Tongue (tissue), 3 donors: ENCODE measurements at places on chromosomes 11 and 22.
A peak's percentile ranks its signal among the peaks of the same experiment; 100 is the strongest.

DNA sequence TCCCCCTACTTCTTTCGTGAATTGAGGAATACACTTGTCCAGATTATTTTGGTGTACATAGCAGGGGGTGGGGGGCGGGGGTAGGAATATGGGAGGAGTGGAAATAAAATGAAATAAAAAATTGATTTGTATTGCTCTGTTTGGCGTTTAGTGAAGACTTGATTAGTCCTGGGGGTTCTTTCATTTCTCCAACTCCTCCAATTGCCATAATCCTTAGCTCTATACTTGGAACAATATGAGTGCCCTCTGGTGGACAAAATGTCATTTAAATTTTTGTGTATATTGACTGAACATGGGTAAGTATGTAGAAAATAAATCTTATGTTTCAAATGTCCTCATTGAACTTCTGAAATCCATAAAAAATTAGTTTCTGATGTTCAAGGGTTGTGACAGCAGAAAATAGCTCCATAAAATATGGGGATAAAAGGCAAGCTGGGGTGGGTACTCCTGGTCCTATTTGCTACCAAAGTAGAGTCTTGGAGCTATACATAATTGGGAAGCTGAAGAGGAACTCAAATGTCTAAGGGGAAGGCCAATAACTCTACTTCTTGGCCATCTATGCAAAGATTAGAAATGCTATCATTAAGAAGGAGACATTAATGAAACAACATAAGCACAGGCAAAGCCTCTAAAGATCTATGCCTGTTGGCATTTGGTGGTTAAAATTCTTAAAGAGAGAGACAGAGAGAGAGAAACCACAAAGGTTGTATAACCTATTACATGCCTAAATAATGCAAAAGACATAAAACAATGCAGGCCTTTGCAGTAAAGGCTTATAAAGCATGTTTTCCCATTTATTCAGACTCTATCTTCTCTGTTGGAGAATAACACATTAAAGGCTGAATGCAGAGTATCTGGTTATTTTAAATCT lies 421.6 kb downstream of the METTL15 start:
- DNase-seq, result peak; percentile 48

GRCh38 chr22:30777587-30777986 lies 82.9 kb downstream of the OSBP2 start:
- DNase-seq, result peak; percentile 92

DNA sequence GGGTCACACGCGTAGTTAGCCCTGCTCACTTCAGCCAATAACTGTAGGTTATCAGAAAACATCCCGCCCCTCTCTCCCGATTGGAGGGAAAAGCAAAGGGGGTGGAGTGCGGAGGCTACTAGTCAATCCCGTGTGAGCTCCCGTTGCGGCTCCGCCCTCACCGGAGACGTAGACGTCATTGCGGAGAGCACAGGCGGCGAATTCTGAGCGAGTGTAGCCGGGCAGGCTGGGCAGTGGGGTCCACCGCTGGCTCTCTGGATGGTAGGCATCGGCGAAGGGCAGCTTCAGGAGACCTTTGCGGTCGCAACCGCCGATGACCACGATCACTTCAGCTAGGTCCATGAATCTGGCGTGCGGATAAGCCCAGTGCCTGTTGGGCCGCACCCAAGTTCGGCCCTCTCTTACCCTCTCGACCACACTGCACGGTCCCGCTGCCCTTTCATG lies 4.7 kb downstream of the KLHL35 start:
- DNase-seq, result peak; percentile 94

GRCh38 chr11:76543006-76543703 lies 98.3 kb downstream of the EMSY start:
- no peak for DNase-seq

GRCh38 chr11:117583063-117583801 lies 213.8 kb downstream of the DSCAML1 start:
- DNase-seq, result peak; percentile 12

- peak; percentile 81 for DNase-seq
These were observed 1.7 kb downstream of the ANKRD13D start for GRCh38 chr11:67290801-67291200.

- DNase-seq, result no peak
These were observed 7.2 kb upstream of the OR4X2 start for GRCh38 chr11:48237727-48238126.

DNA sequence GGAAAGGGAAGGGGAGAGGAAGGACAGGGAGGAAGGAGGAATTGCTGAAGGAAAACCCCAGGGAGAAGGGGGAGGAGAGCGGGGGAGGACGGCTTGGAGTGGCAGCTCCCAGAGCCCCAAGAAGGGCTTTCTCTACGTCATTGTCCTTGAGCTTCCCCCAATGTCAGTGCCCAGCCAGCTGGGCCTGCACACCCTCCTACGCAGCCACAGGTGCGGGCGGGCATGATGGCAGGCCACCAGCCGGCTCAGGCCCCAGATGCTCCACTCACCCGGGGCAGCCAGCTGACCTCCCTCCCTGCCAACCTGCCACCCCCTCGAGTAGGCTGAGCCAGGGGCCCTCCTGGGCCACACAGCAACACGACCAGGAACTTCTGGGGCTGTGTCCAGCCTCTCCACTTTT lies 11.2 kb downstream of the SYT7 start:
- DNase-seq, result no peak

DNA sequence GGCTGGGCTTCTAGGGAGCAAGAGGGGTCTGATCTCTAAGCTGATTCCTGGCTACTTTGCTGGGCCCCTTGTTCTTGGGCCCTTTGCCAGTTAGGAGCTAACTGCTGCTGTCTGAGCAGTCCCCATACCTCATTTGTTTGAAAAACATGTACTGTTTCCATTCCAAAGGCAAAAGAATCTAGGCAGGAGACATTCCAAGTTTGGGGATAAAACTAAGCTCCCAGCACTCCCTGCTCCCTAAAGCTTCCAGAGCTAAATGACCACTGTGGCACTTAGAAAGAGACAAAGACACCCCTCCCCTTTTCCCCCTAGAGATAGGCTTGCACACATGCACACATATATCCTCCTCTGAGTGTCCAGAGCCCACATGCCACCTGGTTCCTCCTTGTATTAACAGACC lies 22.7 kb upstream of the RRM1 start:
- DNase-seq, result peak; percentile 27

DNA sequence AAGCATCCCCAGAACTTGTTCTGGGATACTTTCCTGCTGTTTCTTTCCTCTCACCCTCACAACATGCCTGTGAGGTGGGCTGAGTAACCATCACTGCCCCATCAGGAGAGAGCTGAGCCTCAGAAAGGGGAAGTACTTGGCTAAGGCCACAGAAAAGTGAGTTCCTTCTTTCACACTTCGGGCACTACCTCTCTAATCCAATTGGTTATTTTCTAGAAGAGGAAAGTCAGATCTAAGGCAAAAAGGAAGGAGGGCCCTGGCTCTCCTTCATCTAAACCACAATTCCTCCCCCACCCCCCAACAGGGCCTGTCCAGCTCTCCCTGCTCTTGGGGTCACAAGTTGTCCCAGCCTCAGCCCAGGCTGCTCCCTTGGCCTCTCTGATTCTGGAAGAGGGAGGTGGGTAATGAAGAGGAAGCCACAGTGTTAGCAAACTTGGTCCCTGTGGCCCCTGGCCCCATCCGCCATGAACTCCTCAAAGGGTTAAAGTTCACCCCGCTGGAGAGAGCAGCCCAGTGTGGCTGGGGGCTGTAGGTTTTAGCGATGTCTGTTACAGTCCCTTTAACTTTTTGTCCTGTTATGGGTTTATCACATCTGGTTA lies 34.0 kb downstream of the SLC22A12 start:
- DNase-seq, result no peak

DNA sequence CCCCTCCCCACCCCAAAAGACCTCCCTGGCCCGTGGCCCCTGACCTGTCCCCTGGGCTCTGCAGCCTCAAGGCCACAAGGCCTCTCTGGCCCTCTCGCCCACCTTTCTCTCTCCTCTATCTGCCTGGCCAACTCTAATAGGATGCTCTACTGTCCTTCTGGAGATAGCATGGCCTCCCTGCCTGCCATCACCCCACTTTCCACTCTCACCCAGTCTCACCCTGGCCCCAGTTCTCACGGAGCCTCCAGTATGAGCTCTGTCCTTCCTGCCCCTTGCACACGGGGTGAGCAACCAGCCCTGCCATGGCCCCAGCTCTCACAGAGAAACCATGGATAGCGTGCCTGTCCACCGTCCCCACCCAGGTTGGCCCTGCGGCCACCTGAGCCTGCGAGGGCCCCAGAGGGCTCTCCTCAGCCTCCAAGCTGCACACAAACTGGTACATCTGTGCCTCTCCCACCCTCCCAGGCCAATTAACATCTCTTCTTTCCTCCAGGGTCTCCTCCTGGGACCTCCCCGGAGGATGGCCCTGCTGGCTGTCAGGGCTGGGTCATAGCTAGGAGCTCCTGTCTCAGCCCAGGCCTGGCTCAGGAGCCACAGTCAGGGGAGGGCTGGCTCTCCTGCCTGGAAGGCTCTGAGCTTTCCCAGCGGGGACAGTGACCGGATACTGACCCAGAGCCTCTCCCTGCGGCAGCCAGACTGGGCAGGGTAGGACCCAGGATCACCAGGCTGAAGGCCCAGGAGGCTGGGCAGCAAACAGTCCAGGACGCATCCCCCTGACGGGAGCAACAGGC lies 22.3 kb downstream of the RTN4R start:
- no peak for DNase-seq

DNA sequence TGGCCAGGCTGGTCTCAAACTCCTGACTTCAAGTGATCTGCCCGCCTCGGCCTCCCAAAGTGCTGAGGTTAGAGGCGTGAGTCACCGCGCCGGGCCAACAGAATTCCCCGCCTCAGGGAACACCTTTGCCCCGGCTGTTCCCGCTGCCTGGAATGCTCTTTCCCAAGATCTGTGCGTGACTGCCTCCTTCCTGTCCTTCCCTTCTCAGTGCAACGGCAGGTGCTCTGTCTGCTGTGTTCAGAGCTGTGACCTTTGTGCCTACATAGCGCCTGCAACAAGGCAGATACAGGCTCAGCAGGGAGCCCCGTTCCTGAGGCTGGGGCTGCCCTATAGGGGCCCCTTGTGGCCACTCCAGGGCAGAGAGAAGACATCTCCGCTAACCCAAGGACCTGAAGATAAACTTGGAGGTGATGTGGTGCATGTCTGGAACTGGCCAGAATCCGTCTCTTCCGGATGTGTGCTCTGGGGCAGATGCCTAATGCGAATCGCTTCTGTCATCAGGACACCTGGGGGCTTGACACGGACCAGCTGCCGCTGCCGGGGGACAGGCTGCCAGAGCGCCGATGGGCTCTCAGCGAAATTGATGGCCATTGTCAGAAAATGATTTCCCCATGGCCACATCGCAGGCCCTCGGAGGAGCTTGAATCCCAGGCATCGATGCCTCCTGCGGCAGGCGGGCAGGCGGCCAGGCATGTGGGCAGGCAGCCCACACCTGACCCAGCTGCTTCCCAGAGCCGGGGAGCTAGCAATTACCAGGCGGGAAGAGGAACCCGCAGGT lies 43.5 kb upstream of the TCF20 start:
- DNase-seq, result peak; percentile 41

DNA sequence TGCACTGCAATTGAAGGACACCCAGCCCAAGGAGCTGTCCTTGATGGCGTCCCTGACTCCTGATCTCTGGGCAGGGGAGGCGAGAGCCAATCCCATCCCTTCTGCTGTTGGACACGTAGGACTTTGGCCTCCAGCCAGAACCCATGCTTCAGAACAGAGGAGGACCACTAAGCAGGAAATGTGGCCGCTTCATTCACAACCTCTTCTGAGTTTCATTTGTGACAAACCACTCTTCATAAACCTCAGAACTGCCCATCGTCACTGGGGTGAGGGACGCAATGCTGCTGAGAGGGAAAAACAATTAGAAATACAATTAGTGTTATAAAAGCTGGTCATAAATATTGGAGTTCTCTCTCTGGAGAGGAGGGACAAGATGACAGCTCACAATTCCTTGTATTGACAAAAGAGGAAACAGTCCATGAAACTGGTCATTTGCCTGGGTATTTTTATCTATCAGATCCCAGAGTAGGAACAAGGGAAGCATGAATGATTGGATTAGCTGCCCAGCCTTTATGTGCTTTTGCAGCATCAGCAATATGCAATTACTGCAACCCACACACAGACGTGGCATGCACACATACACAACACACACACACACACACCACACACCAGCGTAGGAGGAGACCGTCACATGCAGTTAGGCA lies 216.5 kb upstream of the CADM1 start:
- DNase-seq, result peak; percentile 47

- no peak for DNase-seq
These were observed 350.2 kb upstream of the PITPNB start for GRCh38 chr22:28269277-28269676.

DNA sequence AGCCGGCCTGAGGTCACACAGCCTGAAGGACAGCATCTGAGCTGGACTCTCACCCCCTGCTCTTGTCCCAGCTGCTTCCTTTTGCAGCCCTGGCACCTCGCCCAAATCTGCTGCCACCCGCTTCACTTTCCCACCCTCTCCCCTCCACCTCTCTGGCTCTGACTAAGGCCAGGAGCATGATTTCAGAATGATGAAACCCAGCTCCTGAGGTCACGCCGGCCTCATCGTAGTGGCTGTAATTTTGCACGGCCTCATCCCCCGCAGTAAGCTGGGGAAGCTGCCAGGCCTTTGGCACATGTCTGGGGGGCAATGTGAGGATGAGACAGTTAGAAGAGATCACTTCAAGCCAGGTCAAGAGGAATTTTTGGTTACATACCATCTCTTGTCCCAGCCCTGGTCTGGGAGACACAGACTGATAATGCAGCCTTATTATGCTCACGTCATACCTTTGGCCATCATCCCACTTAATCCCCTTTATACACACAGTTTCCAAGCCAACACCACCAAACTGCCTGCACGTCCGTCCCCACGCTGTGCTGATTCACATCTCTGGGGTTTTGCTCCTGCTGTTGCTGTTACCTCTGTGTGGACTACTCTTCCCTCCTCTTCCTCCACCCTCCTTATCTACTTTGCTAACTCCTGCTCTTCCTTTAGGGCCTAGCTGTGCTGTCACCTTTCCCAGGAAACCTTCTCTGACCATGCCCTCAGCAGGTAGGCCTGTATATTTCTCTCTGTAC lies 58.1 kb downstream of the CHRDL2 start:
- peak; percentile 85 for DNase-seq

DNA sequence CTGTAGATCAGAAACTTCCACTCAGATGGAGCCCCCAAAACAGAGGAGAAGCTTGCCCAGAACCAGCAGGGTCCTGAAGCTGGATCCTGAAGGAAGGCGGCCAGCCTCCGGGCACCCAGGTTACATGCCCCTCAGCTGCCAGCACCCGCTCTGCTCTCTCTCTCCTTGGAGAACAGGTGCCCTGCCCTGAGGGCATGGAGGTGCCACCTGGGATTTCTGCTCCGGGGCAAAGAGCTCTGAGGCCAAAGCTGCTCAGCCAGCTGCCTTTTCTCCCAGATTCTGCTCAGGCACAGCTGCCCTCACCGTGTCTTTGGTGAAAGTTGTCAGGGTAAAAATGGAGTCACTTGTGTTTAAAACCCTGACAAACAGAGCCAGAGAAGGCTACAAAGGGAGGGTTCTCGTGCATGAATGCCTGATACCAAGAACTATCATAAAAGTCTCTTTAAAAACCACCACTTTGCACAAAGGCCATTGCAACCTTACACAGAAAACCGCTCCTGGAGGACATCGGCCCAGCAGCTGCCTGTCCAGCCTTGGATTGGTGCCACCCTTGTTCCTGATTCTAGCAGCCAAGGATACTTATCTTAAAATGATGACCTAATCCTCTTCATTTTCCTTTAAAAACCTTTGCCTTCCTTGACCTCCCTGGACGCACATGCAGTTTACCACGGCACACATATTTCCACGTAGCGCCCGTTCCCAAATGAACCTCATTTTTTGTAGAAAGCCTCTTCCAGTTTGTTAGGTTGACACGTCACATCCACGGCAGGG lies 140.0 kb downstream of the CACNA1I start:
- DNase-seq, result peak; percentile 46

- DNase-seq, result no peak
These were observed 571.4 kb downstream of the MN1 start for GRCh38 chr22:27230189-27230588.

GRCh38 chr11:126328444-126328843 lies 24.6 kb downstream of the DCPS start:
- DNase-seq, result no peak

- peak; percentile 53 for DNase-seq
These were observed 47.0 kb downstream of the YAP1 start for GRCh38 chr11:102157219-102157618.
